ENCODE measurements at places on chromosomes 2 and 18.

GRCh38 chr2:53509831-53510388 lies 257.7 kb upstream of the CHAC2 start:
- DNase-seq, result no peak

GRCh38 chr2:12817870-12818269 lies 101.1 kb downstream of the TRIB2 start:
- DNase-seq, result no peak

DNA sequence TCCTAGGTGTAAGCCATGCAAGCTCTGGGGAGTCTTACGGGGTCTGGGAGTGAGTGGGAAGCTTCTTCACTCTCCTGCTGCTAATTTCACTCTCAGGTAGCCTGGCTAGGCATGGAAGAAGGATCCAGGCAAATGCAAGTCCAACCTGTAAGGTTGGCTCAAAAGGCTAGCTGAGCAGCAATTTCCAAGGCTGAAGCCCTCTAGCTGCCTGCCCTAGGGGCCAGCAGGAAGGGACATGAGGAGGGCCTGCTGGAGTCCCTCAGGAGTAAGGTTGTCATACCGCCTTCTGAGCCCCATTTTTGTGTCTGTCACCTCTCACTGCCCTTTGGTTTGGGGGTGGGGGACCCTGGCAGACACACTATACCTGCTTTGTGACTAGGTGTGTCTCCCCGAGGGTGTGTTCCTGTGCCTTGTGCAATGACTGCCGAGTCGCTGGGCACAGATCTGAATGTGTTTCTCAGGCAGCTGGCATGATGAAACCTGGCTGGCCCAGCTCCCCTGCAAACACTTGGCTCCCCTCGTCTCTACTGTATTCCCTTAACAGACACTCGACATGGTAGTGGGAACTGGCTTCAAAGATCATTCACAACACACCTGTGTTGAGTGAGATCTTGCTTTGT lies 123.9 kb upstream of the FAM136A start:
- no peak for DNase-seq

- no peak for DNase-seq
Observed at GRCh38 chr2:9222239-9222892, 15.8 kb downstream of the ASAP2 start.

DNA sequence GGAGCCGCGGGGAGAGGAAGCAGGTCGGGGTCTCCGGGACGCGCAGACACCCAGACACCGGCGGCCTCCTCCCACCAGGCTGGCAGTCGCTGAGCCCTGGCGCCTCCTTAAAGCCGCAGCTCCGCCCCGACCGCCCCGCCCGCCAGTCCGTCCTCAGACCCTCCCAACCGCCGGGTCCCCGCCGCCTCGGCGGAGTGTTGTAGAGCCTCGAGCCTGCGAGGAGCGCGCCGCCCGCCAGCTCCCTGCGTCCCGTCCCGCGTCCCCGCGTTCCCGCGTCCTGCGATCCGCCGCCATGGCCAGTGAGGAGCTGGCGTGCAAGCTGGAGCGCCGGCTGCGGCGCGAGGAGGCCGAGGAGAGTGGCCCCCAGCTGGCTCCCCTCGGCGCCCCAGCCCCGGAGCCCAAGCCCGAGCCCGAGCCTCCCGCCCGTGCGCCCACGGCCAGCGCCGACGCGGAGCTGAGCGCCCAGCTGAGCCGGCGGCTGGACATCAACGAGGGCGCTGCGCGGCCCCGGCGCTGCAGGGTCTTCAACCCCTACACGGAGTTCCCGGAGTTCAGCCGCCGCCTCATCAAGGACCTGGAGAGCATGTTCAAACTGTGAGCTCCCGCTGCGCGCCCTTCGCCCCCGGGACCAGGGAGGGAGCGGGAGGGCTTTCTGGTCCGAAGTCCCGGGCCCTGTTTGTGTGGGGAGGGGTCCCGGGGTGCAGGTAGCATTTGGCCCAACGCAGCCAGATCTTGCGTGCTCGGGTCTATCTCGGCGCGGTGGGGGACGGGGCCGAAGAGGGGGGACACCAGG lies at the start of gene EFHD1:
Gene EFHD1, plus strand, starts transcription at position 192 of the 793 bp plus-strand sequence. Its CDS starts 101 bp downstream, at position 293.
- DNase-seq, result peak; percentile 53

GRCh38 chr2:179348906-179349305 lies 84.3 kb upstream of the SESTD1 start:
- DNase-seq, result no peak

Data from left renal cortex interstitium (tissue), 4 donors.